ENCODE measurements at places on chromosomes 5 and 9. TPM values are rescaled to one million over a fixed set of nuclear protein-coding genes. Genes with fewer than 3 reads are reported as not detected.

GRCh38 chr5:67163863-67164595 is 32.6 kb downstream of the CD180 start:
- DNase-seq: no peak

DNA sequence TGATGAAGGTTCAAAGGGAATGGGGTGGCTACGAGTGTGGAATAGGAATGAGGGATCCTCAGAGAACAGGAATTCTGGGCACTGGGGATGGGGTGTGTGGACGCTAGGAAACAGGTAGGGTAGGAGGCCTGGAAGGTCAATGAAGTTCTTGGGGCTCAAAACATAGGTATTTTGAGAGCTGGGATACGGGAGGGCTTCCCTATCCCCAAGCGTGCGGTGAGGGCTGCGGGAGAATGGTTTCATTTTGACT is 718 bp downstream of the QSOX2 start:
- DNase-seq: no peak

DNA sequence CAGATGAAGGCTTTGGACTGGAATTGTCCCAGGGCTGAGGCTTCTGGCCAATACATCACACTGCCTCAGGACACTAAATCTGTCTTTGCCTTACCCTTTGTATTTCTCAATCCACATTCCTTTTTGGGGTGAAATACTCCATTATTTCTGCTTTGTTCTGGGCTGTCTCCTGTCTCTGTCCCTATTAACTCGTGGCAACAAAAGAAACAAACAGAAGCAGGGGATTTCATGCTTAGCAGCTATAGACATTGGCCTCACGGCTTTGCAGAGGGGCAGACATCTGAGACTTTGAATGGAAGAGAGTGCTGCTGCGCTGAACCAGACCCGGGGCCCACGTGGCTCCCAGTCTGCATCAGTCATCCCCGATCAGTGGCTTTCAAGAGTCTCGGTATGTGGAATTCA is 129.7 kb downstream of the ARL15 start:
- DNase-seq: no peak

DNA sequence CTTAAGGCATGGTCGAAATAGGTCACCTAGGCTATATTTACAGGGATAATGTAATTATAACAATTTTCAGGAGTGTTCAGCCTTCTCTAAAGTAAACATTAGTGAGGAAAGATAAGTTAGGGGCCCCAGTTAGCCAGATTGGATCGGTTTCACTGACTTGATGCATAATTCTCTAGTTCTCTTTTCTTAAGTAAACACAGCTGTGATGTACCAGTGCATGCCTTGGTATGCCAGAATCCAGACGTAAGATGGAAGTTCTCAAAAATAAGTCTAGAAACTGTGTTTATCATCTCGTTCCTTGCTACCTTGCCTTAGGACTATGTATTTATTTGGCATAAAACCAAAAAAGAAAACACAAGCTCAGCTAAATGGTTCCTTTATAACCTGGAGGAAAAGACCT is 442.2 kb upstream of the CLINT1 start:
- no peak for DNase-seq

GRCh38 chr9:118686959-118687358 is 682.3 kb downstream of the BRINP1 start:
- no peak for DNase-seq

The STING1 gene
- total RNA-seq: 20.0 TPM

The ARHGEF39 gene
- total RNA-seq: 4.7 TPM

DNA sequence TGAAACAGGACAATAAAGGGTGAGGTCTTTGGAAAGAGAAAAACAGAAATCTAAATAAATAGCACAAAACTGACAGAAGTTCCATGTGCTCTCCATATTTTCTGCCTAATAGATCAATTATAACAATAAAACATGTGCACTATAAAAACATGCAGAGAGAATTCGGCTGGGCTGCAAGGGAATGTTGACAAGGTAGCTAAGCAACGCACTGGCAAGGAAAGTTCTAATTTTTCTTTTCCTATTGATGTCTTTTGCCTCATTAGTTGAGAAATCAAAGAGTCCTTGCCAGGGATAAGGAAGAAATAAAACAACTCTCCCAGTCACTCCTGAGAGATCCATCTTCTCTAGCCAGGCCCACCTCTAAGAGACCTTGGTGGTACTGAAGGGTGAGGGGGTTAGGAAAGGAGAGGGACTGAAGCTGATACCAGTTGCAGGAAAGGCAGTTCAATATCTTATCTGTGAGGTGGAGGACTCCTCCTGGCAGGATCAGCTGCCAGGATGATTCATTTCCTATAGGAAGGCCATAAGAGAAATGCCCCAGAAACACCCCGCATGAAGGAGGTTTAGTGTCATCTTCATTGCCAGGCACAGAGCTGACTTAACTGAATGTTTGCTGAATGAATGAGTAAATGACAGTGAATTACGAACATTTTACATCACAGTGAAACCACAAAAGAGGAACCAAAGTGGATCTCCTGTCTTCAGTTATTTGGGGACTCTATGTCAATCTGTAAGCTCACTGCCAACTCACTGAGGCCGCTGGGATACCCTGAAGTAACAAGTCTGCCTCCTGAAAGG is 63.7 kb upstream of the IFNK start:
- no peak for DNase-seq

The NR6A1 gene
- 1.4 TPM for total RNA-seq

The SLC36A3 gene
- not detected for total RNA-seq

The SLC6A19 gene
- not detected for total RNA-seq

- DNase-seq: no peak
Measured at GRCh38 chr5:113162208-113162607, 185.6 kb downstream of the DCP2 start.

GRCh38 chr5:14168144-14168792 is 25.1 kb downstream of the TRIO start:
- DNase-seq: no peak

The CCDC152 gene
- 3.3 TPM for total RNA-seq

DNA sequence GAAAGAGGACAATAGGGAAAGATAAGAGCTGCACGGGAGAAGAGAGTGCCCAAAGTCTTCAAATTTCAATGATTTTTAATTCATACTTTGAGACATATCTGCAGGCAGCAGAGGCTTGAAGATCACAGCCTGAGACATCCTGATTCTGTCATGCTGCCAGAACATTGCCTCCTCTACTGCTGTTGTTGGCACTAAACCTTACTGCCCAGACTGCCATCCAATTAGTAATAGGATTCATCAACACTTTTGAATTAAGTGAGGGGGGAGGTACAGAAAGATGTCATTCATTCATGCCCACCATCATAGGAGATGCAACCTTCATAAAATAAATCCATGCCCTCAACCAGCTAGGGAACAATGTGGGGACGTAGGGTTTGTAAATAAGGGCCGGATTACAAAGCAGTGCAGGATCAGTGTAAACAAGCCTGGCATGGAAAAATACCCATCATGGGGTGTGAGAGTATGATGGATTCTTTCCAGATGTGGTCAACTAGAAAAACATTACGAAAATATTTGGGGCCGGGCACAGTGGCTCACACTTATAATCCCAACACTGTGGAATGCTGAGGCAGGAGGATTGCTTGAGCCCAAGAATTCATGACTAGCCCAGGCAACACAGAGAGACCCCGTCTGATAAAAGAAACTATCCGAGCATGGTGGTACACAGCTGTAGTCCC is 122.1 kb upstream of the DAPK1 start:
- no peak for DNase-seq

The CCIN gene
- total RNA-seq: 1.1 TPM

The GZMA gene
- 1.4 TPM for total RNA-seq

The SLC25A2 gene
- 0.69 TPM for total RNA-seq

The TMEM174 gene
- not detected for total RNA-seq

DNA sequence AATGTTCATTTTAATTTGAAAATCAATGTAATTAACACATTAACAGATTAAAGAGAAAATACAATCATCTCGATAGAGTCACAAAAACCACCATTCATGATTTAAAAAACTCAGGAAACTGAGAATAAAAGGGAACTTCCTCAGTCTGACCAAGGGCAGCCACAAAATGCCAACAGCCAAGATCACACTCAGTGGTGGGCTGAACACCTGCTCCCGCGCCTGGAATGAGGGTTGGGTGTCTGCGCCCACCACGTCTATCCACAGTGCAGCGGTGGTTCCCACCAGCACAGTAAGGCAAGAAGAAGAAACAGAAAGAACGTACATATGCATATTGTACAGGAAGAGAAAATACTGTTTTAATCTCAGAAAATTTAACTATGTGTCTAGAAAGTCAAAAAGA is 11.7 kb upstream of the NSMF start:
- no peak for DNase-seq

DNA sequence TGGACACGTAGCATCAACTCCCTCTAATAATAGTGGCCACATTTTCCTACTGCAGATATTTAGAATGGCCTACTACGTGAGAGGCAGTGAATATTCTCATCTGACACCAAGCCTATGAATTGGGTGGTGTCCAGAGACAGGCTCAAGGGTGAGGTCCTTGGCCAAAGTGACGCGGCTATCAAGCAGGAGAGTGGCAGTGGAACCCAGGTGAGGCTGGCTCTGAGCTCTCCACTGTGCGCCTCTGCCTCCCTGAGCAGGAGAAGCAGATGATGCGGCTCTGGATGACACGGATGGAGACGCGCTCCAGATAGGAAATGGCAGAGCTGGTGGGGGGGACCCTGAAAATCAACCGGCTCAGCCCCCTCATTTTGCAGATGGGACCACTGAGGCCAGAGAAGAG is 69.7 kb downstream of the CFAP77 start:
- no peak for DNase-seq

DNA sequence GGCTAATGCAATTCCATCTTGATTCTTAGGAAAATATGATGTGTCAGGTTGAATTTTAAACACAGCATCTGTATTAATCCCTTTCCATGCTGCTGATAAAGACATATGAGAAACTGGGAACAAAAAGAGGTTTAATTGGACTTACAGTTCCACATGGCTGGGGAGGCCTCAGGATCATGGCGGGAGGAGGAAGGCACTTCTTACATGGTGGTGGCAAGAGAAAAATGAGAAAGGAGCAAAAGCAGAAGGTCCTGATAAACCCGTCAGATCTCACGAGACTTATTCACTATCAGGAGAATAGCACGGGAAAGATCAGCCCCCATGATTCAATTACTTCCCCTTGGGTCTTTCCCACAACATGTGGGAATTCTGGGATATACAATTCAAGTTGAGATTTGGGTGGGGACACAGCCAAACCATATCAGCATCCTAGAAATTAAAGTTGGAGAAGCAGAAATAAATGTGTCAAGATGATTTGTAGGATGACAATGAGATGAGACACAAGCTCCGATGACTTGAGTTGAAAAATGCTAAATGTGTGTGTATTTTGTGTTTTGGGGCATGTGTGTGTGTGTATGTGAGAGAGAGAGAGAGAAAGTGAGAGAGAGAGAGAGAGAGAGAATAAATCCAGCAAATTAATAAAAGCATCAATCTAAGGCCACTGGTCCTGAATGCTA is 48.5 kb upstream of the ANKRD55 start:
- DNase-seq: no peak

The PLAC8L1 gene
- not detected for total RNA-seq

- DNase-seq: no peak
Measured at GRCh38 chr5:65926893-65927292, 518 bp downstream of the ERBIN start.

DNA sequence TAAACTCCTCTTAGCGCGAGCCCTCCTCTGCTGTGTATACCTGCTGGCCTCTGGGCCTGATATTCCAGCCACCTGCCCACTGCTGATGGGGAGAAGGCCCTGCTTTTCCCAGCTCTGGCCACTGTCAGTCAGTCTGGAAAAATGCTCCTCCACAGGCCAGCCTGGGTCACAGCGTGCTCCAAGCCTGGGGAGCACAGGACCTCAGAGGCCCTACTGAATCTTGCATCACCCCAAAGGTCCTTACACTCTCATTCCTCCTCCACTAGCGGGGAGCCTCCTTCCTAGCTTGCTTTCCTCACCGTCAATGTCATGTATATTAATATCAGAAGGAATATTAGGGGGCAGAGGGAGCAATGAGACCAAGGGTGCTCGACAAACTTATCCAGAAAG is 73.7 kb downstream of the SHB start:
- DNase-seq: no peak

The ADAMTS16 gene
- 13.5 TPM for total RNA-seq

The CKS2 gene
- 58.7 TPM for total RNA-seq

GRCh38 chr5:132093271-132093670 is 19.7 kb downstream of the CSF2 start:
- no peak for DNase-seq

The CARD9 gene
- 3.2 TPM for total RNA-seq

DNA sequence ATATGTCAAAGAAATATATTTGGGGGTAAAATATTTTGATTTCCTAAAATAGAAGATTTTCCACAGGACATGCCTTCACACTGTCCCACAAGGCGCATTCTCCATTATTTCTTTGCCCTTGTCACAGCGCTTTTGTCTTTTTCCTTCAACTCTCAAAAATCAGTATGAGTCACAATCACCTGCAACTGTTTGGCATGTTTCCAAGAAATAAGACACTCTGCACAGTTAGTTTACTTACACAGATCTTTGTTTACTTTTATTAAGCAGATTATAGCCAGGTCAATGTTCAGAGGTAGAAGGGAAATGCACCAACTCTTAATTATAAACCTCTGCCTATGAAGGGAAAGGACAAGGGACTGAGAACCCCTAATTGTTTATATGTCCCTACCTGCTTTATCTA is 9.5 kb downstream of the CEMIP2 start:
- DNase-seq: no peak

DNA sequence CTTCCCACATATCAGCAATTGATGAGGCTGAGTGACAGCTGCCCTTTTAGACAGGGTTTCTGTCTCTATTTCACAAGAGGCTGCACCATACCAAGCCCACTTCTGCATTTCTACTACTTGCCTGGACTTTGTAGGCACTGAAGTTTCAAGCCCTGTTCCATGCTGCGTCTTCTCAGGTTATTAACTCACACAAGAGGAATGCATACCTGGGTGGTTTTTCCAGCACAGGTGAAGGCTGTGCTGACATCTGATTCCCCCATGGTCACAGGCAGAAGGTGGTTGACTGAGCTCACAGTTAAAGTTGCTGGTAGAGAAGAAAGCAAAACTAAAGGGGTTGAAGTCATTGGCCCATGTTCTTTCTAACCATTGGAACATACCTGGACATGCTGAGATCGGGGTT is 86.6 kb downstream of the MAMDC2 start:
- DNase-seq: no peak

The CTNNA1 gene
- 331 TPM for total RNA-seq

The STK32A gene
- 7.8 TPM for total RNA-seq

GRCh38 chr9:99855467-99856176 is 33.9 kb downstream of the NR4A3 start:
- DNase-seq: no peak
